ENCODE measurements at places on chromosomes 7 and 10.

DNA sequence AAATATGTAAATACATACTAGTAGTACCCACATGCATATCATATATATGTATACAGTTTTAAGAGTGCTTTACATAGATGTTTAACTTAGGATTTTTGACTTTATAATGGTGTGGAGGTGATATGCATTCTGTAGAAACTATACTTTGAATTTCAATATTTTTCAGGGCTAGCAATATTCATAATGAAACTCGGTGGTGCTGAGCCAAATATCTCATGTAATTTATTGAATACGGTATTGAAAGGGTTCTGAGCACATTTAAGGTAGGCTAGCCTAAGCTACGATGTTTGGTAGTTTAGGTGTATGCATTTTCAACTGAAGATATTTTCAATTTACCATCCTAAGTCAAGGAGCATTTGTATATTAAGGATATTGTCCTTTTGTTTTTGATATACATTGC, 36.0 kb downstream of the ZNRF2 start:
- no peak for DNase-seq

DNA sequence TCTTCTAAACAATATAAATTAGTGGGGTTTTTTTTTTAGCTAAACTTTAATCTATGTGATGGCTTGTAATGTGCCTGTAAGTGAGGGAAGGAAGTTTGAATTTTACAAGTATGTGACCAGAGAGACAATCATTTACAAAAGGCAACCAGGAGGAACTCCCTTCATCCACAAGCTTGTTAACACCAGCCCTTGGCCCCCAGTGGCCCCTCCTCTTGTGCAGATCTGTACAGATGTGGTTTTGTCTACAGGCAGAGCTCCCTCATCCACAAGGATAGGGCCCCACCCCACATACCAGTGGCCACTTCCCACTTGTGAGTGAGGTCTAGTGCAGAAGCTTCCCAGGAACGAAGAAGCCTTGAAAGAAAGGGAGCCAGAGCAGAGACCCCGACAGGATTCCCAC, 234.1 kb upstream of the KMT2E start:
- DNase-seq = no peak

GRCh38 chr7:55104123-55104522, 85.3 kb downstream of the EGFR start:
- DNase-seq = no peak

- DNase-seq = peak; percentile 92
Measured at GRCh38 chr10:3126741-3127346, 45.7 kb downstream of the PITRM1 start.

GRCh38 chr10:126160571-126160970, 227.7 kb downstream of the ADAM12 start:
- no peak for DNase-seq

- DNase-seq = no peak
Measured at GRCh38 chr10:43131256-43131655, 7.0 kb upstream of the CSGALNACT2 start.

- DNase-seq = no peak
Measured at GRCh38 chr7:13359656-13360055, 629.8 kb downstream of the ETV1 start.

GRCh38 chr10:72086466-72087391, 1.6 kb downstream of the SPOCK2 start:
- no peak for DNase-seq

DNA sequence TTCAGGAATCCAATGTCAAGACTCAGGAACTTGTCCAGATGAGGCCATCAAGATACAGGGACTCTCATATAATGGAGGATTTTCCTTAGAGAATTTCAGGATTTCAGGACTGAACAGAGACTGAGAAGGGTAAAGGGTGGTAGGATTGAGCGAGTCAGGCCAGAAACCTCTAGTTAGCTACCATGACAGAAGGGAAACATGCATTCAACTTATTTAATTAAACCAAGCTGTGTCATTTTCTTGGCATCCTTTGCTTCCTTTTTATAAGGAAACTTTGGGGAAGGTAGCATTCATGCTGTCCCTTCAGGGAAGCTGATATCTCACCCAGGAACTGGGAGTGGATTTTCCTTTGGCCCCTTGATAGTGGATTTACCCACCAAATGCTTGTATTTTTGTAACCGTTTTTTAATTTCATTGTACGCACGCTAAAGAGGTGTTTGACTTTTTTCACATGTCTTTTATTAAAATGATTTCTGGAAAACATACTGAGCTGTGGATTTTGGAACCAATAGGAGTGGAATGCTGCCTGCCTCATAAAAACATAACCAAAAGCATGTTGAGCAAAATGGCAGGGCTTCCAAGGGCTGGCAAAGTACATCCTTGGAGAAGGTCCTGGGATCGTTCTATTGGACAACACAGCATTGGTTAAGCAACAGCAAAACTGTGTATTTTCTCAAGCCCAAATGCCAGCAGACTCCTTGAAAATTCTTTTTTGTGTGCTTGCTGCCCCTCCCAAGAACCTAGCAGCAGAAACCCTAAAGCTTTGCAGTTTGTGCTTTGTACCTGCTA, 104.5 kb downstream of the CXCL12 start:
- no peak for DNase-seq

DNA sequence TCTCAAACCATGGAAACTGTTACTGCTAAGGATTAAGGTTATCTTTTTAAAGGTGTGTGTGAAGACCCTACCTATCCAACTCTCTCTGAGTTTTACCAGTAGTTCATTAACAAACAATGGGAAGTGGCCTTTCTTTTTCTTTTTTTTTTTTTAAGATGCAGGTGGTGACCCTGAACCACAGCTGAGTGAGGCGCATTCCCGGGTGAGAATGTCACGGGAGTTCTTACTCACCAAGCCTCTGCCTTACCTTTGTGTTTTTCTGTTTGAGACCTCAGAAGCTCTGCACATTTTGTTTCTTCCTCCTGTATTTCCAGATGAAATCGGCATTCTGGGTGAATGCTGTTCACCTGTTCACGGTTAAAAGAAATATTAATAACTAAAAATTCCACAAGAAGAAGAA, 2.5 kb downstream of the VIPR2 start:
- DNase-seq = no peak

- no peak for DNase-seq
Measured at GRCh38 chr10:91772461-91772860, 25.8 kb upstream of the TNKS2 start.

- no peak for DNase-seq
Measured at GRCh38 chr7:117347962-117348672, 25.3 kb upstream of the WNT2 start.

Data from D721Med (cell line).